ENCODE measurements at places on chromosomes 12 and 14.

GRCh38 chr12:13094367-13094766 lies 9.1 kb downstream of the GSG1 start:
- DNase-seq: peak; percentile 62

- DNase-seq: no peak
Observed at GRCh38 chr12:64500394-64500793, 48.5 kb downstream of the TBK1 start.

DNA sequence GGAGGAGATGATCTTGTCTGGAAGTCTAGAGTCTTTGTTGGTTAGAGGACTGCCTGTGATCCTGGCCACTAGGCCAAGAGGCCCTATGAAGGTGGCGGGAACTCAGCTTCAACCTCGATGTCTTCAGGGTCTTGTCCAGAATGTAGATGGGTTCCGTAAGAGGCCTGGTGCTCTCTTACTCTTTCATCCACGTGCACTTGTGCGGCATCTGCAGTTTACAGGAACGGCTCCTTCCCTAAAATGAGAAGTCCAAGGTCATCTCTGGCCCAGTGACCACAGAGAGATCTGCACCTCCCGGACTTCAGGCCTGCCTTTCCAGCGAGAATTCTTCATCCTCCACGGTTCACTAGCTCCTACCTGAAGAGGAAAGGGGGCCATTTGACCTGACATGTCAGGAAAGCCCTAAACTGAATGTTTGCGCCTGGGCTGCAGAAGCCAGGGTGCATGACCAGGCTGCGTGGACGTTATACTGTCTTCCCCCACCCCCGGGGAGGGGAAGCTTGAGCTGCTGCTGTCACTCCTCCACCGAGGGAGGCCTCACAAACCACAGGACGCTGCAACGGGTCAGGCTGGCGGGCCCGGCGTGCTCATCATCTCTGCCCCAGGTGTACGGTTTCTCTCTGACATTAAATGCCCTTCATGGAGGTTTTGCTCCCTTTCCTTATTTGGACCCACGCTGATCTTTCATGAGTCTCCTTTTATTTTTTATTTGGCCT lies 17.7 kb downstream of the WNT5B start:
- DNase-seq: no peak

- DNase-seq: peak; percentile 89
Observed at GRCh38 chr14:100761481-100761880, 34.8 kb downstream of the DLK1 start.

- DNase-seq: no peak
Observed at GRCh38 chr14:68784226-68784910, 8.5 kb downstream of the ZFP36L1 start.

GRCh38 chr14:28308734-28309133 lies 457.9 kb upstream of the FOXG1 start:
- DNase-seq: peak; percentile 97

DNA sequence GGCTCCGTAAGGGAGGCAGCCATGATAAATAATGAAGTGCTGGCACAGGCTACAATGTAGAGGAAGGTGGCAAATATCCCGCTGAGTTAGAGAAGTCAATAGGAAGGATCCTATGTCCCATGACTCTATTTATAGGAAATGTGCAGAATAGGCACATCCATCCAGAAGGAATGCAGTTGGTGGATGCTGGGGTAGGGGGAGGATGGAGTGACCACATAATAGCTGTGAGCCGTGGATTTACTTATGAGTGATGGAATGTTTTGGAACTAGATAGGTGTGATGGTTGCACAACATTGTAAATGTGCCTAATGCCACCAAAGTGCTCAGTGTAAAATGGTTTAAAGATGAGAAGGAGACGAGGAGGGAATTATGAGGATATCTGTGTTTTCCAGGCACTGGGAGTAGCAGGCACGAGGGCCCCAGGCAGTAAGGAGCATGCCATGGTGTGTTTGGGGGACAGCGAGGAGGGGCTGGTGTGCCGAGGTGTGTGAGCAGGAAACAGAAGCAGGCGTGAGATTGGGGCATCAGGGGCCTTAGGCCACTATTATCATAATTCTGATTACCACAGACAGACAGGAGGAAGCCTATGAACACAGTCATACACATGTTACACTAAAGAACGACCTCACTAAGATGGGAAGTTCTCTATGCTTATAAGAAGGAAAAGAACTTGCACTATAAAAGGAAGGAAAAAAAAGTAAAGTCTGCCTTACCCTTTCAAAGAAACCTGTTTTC lies 837.3 kb upstream of the TMEM132C start:
- peak; percentile 39 for DNase-seq

GRCh38 chr14:75307700-75308379 lies 29.2 kb downstream of the FOS start:
- DNase-seq: peak; percentile 32

- DNase-seq: no peak
Observed at GRCh38 chr14:61520576-61520975, 174.7 kb upstream of the HIF1A start.

DNA sequence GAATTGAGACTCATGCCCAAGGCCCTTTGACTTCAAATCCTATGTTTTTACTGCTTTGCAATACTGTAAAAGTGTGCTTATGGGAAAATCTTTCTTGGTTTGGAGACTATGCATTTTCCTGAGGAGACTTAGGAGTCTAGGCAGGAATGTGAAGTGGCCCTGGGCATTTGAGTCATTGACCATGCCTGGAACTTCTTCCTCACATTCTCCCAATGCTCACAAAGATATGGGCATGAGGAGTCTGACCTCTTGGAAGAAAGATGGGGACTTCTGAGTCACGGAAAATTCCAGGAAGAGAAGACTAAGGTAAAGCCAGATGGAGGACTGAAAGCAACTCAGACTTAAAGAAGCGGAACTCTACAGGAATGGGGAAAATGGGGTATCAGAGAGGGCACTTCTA lies 38.2 kb upstream of the ZNF641 start:
- DNase-seq: peak; percentile 58

- peak; percentile 88 for DNase-seq
Observed at GRCh38 chr12:116455540-116456329, 103.4 kb upstream of the MAP1LC3B2 start.

DNA sequence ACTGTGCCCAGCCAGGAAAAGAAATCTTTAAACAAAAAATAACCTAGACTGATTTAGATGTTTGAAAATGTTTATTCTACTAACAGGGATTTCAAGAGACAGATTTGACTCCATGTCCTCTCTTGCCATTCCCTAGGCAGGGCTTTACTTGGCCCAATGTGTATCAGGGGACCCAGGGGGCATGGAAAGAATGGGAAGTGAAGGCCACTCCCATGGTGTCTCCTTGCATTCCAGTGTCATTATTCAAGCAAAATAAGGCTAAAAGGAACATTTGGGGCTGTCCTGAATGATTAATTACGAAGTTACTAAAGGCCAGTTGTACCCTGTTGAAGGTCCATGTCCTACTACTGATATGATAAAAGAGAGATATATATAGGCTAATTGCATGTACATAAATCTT lies 151.9 kb upstream of the ATF7IP start:
- peak; percentile 18 for DNase-seq

DNA sequence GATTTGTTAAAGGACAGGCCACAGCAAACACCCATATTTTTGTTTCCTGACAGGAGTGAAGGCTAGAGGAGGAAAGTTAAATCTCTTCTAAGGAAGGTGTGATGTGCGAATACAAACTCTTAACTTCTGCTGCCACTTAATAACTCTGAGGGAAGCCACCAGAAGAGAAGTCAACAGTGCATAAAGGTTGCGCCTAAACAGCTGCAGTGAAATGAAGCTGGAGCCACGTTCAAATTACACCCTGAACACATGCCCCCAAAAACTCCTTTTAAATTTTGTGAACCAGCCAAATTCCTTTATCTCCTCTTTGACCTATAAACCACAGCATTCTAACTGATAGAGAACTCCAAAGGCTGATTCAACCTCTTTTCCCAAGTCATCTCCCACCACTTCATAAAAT lies 22.4 kb downstream of the DENND5B start:
- DNase-seq: no peak

DNA sequence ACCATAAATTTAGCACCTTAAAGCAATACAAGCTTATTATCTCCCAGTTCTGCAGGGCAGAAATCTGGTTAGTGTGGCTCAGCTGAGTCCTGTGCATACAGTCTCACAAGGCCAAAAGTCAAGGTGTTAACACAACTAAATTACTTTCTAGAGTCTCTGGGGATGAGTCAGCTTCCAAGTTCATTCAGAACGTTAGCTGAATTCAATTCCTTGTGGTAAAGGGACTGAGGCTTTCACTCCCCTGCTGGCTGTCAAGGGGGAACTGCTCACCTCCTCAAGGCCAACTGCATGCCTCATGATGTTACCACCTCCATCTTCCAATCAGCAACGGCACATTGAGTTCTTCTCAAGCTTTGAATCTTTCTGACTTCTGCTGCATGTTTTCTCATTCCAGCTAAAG lies 27.6 kb downstream of the EML5 start:
- peak; percentile 78 for DNase-seq

DNA sequence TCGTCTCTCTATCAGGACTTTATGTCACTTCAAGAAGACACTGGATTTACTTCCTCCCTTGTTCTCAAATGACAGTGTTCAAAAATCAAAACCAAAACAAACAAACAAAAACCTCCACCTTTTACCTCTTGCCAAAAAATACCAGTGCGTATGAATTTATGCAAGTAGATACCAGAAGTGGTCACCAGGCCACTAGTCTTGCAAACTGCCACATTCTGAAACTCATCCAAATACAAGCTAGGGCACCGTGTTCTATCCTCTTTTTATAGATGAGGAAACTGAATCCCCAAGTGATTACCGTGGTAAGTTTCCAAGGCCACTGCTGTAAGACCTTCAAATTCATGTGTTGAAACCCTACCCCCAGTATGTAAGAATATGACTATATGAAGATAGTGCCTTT lies 343.9 kb upstream of the KITLG start:
- DNase-seq: no peak

- peak; percentile 39 for DNase-seq
Observed at GRCh38 chr12:100403446-100403845, 46.6 kb downstream of the SLC17A8 start.

- DNase-seq: no peak
Observed at GRCh38 chr12:24244801-24245200, 295.3 kb upstream of the SOX5 start.

- DNase-seq: no peak
Observed at GRCh38 chr12:31306866-31307265, 19.1 kb downstream of the SINHCAF start.

- DNase-seq: peak; percentile 42
Observed at GRCh38 chr12:72011374-72011773, 72.7 kb downstream of the TPH2 start.
